ENCODE measurements at places on chromosomes 1 and 21.

DNA sequence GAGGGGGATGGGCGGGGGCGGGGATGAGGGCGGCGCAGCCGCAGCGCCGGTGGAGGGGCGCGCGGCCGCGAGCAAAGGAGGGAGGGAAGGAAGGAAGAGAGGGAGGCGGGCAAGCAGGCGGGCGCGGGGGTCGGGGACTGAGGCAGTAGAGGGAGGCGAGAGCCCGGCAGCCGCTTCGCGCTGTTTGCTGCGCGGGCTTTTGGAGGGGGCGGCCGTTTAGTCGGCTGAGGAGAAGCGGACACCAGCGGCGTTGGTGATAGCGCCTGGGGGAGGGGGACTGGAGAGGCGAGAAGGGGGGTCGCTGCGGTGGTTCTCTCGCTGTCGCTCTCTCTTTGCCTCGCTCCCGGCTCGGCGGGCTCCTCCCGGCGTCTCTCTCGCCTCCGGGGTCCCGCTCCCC, at the start of gene HS2ST1:
HS2ST1 (plus strand) TSS at position 35 of the 397 bp plus-strand sequence.
- DNase-seq = no peak

GRCh38 chr1:188426561-188426960, 1597.8 kb downstream of the PLA2G4A start:
- DNase-seq = peak; percentile 39

DNA sequence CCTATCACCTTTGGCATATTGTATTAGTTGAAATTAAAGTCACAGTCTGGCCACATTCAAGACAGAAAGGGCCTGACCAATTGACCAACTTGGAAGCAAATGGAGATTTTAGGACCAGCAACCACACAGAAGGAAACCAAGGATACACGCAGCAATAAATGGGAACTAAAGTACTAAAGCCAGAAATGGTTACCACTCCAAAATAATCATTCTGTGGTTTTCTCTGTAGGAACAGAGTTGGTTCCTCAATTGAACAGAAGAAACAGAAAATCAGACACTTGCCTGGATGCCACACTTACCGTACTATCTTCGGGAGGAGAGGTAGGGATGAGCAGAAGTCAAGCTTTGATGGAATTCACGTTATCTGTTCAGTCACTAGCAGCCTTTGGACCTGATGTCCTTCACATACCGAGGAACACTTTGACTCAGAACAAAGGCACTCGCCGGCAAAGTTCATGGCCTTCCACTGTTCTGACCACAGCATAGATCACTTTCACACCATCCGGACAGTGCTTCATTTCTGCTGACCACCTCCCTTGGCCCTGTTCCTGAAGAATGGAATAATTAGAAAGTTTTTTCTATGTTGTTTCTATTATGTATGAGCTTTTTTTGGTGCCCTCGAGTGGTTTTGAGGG, 96.9 kb downstream of the LPAR3 start:
- DNase-seq = no peak

DNA sequence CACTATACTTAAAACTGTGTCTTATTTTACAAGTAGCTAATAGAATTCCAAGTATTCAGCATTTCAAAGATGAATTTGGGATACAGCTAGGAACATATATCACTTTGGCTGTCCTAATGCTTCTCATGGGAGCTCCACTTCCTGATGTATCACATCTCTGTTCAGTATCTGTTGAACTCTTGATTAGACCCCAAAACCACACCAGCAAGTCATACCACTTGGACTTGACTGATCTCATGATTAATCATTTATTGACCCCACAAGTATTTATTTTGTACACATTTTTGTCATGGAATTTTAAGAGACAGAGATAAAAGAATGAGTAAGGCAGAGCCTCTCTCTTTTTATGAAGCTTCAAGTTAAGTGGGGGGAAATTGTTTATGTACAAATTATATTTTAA, 30.0 kb downstream of the TMPRSS15 start:
- DNase-seq = peak; percentile 69

- no peak for DNase-seq
Measured at GRCh38 chr1:12064073-12064969, 1.2 kb downstream of the TNFRSF8 start.

DNA sequence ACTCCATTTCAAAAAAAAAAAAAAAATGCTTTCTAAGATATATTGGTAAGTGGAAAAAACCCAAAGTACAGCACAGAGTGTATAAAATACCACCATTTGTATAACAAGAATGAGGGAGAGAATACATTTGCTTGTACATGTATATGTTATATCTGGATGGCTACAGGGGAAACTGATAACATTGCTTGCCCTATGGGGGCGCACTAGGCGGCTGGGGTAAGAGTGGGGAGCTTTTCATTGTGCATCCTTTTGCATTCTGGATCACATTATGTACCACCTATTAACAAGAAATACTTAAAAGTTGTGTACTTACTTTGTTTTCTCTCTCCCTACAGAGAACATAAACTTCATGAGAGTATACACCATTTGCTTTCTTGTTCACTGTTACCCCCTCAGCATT, 28.6 kb upstream of the OPRD1 start:
- no peak for DNase-seq

DNA sequence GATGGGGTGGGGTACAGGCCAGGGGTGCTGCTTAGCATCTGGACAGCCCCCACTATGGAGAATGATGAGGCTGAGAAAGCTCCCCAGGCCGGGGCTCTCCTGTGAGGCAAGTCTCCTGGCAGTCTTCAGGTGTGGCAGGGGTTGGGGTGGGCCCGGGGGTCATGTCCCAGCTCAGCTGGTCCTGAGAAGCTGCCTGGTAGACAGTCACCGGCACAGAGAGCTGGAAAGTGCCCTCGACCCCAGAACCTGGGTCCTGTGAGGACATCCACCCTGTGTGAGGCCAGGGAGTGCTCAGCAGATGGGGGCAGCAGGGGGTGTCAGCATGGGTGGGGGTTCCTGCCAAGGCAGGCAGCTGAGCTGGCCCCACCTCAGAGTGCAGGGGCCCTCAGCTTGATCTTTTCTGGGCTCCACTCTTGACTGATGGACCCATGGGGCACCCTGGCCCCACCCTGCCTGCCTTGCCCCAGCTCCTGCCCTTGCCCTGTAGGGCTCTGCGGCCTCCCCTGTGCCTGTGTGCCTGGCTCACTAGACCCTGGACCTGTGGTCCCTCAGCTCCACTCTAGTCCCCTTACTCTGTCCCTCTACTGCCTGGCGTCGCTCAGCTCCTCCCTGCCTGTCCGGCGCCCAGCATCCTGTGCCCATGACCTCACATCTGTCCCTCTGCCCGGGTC, 5.8 kb downstream of the IBA57 start:
- no peak for DNase-seq

DNA sequence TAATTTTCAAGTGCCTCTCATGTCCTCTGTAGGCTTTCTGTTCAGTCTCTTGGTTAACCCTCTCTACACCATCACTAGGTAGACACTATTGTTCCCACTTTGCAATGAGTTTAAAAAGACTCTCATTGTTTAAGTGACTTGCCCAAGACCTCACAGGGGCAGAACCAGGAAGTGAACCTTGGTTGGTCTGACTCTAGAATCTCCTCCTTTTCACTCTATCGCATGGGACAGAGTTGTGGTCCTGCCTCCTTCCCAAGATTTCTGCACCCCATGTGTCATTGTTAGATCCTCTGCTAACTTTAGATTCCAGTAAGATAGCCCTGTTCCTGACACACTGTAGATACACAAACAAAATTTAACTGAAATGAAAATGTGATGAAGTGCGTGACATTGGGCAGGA, 481.7 kb upstream of the USP24 start:
- DNase-seq = no peak

- no peak for DNase-seq
Measured at GRCh38 chr21:45590726-45591618, 48.7 kb upstream of the SLC19A1 start.

- no peak for DNase-seq
Measured at GRCh38 chr1:217418269-217419193, 212.4 kb downstream of the GPATCH2 start.

DNA sequence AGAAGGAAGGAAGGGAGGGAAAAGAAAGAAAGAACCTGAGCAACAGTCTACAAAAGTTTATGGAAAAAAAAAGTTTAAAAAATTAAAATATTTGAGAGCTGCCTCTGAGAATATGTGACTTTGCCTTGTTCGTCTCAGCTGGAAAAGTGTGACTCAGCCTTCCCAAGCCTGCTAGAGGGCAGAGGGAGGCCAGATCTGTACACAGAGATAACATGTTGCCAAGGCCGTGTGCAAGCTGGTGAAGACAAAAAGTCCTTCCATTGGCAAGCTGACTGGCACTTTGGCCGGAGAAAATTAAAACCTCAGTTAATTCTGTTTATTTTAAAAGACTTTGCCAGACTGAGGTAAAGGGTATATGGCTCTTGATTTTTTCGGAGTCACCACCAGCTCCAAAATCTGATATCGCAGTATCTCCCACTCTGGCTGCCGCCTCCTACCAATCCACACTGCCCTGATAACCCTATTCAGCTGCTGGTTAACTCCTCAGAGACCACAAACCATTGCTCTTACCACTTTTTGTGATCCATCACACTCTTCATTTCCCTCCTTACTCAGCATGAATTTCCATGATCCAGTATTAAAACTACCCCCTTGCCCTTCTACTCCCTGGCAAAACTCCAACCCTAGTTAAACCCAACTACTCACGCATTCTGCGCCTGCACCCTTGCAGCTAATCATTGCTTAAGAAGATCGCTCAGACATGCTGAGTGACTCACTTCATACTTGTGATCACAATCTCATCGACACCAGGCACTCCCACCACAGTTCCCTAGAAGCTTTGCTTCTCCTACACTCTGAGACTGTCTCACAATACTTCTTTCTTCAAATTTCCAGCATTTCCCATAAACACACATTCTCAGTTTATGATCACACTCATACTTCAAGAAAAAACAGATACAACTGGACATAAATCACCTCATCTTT, 5.7 kb upstream of the PPP1R15B start:
- DNase-seq = peak; percentile 97

DNA sequence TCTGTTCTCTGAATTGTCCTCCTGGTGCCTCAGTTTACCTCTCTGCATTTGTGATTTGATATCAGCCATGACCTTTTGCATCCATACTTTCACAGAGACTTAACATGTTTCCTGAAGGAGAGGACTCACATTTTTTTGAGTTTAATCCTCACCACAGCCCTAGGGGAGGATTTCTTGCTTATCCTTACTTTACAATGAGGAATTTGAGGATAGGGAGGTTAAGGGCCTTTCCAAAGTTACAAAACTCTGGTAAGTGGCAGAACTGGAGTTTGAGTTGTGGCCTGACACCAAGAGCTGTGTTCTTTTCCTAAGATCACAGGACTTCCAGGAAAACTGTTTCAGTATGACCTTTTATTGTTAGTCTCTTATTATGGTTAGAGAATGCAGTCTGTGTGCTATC, 34.2 kb downstream of the TNFRSF8 start:
- no peak for DNase-seq

- DNase-seq = no peak
Measured at GRCh38 chr1:28026329-28026728, 62.1 kb downstream of the EYA3 start.

GRCh38 chr1:230518511-230518910, 92.4 kb upstream of the PGBD5 start:
- DNase-seq = no peak

- DNase-seq = no peak
Measured at GRCh38 chr1:29338908-29339575, 102.7 kb downstream of the PTPRU start.

DNA sequence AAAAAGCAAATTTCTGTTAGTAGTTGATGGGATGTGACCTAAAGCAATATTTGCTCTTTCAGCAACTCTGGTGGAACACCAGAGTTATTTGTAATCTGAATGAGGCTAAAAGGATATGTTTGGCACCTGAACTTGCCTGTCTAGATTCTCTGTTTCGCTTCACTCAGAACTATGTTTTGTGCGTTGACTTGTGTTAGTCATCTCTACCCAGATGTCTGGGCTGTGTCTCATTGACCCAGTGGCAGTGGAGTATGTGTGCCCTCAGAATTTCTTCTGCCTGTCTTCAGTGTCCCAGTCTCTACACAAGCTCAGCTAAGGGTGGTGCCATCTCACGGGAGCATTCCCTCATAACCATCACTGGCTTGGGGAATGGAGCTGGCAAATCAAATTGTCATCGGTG, 13.9 kb downstream of the KCNK1 start:
- no peak for DNase-seq

- no peak for DNase-seq
Measured at GRCh38 chr1:218565377-218565776, 220.2 kb downstream of the TGFB2 start.

GRCh38 chr1:164625004-164625617, 66.1 kb downstream of the PBX1 start:
- no peak for DNase-seq

DNA sequence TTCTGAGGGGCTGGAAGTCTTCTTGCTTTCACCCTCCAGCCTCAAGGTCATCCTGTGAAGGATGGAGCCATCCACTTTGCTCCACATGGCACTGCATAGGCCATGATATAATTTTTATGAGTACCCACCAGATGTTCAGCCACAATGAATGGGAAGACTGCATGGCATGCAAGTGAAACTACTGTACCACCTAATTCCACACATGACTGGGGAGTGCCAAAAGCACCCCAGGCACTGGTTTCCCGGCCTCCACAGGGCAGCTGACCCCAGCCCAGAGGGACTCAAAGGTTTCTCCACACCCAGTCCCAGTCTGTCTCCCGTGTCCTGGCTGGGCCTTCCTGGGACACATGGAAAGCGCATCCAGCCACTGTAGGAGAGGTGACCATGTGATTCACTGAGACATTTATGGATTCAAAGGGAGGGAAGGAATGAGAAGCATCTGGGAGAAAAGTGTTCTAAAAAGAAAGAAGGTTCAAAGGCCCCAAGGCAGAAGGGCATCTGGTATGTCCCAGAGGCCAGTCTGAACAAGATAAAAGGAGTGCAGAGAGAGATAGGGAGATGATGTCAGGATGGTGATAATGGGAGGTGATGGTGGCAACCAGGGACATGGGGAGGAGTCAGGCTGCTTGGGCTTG, 12.1 kb downstream of the RHOU start:
- DNase-seq = no peak

DNA sequence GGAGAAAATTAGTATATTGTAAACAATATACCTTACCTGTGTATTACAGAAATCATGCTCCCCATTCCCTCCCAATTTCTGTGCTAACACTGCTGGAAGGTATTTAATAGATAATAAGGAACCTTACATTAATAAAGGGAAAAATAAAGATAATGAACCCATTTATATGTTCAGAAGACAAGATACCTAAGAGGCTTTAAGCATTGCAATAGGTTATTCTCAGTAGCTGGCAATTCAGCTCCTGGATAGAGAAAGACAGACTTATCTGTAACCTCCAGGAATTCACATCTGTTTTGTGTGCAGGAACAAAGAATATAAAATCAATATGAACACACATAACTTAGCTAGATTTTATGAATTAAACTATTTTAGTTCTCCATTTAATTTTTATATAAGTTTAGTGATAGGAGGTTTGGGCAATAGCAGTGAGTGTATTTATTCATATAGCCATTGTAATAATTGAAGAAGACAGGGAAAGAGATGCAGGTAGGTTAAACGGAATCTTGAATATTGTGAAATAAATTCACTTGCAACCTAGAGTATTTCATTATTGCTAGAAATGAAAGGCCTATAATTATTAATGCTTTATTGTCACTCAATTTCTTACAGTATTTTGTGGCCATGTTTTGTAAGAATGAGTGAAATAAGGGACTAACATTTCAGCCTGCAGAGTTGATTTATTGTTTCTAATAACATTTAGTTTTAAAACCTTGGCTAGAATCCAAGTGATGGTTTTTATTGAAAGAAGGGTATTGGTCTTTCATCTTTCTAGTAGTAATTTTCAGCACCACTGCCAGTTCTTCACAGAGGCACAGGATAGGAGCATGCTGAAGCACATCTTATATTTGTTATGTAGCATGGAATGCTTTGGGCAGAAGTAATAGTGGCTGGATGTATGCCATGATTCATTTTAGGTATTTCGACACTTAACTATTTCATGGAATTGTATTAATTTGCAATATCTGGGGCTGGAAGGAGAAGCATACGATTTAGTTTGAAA, 1.5 kb downstream of the XPR1 start:
- DNase-seq = peak; percentile 38

- no peak for DNase-seq
Measured at GRCh38 chr21:46037331-46038325, 56.1 kb downstream of the COL6A1 start.
